ENCODE measurements at places on chromosomes 1 and 21. TPM values are rescaled to one million over a fixed set of nuclear protein-coding genes. Genes with fewer than 3 reads are reported as not detected.
A peak's percentile ranks its signal among the peaks of the same experiment; 100 is the strongest.

GRCh38 chr21:41739011-41739410, 27.8 kb downstream of the RIPK4 start:
- H3K4me3 ChIP-seq, result no peak overlapping the region
- H3K27me3 ChIP-seq, result no peaks in the 10 kb centered on the region
- H3K27ac ChIP-seq, result no peak overlapping the region
- DNase-seq, result no peak
- H3K4me1 ChIP-seq, result no peaks in the 10 kb centered on the region

- H3K4me3 ChIP-seq, result peak overlapping the region; percentile 72
- H3K27me3 ChIP-seq, result no peaks in the 10 kb centered on the region
- no peak for DNase-seq
- H3K27ac ChIP-seq, result peak overlapping the region; percentile 100
- H3K4me1 ChIP-seq, result peaks cover 85% of the 10 kb centered on the region
- H3K36me3 ChIP-seq, result peaks cover 4% of the 10 kb centered on the region
Measured at GRCh38 chr1:150561974-150562445, 12.8 kb downstream of the ADAMTSL4 start.

DNA sequence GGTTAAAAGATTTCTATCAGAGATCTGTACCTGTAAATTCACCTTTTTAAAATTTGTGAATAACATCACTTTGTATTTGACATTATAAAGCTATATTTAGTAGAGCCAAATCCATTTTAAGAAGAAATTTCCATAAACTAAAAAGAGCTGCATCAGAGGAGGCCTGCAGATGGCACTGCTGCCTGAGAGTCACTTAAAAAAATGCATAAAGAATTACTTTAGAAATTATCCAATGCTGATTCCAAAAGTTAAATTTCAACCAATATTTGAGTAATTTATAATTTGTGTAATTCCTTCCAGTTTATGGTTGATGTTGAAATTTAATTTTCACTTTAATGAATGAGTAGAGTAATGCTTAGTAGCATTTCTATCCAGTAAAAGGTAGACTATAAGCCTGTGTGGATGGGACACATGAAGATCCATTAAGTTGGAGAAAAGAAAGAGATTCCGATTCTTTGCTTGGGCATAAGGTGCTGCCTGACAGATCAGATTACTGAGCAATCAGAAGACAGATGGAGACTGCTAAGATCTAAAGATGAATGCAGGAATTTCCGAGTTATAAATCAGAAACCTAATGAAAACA, 20.7 kb upstream of the RPE65 start:
- no peaks in the 10 kb centered on the region for H3K36me3 ChIP-seq
- H3K4me1 ChIP-seq, result no peaks in the 10 kb centered on the region
- H3K4me3 ChIP-seq, result no peak overlapping the region
- no peaks in the 10 kb centered on the region for H3K27me3 ChIP-seq
- no peak overlapping the region for H3K27ac ChIP-seq

DNA sequence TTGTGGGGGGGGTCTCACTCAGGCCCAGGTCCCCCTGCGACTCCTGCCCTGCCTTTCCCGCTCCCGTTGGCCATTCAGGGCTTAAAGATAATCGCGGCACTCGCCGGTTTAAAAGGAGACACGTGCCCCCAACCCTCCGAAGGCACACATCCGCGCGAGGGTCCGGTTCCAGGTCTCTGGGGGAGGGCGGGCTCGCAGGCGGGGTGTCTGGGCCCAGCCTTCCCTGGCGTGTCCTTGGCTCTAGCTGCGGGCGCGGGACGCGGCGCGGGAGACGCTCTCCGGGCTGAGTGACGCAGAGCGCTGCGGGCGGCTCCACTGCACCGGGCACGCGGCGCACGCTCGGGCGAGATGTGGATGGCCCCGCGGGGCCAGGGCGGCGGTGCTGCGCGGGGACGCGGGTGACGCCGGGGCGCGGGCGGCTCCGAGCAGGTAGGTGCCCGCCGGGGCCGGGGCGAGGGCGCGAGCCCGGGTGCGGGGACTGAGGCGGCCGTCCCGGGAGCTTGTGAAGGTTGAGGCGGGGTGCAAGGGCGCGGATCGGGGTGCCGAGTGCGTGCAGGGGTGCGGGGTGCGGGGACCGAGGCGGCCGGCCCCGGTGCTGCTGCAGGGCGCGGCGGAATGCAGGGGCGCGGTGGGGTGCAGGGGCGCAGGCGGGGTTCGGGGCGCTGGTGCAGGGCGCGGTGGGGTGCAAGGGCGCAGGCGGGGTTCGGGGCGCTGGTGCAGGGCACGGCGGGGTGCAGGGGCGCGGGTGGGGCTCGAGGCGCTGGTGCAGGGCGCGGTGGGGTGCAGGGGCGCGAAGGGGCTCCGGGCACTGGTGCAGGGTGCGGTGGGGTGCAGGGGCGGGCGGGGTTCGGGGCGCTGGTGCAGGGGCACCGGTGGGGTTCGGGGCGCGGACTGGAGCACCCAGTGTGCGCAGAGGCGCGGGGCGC, 3.3 kb upstream of the TRPM2 start:
- no peaks in the 10 kb centered on the region for H3K36me3 ChIP-seq
- no peak overlapping the region for H3K27ac ChIP-seq
- no peaks in the 10 kb centered on the region for H3K27me3 ChIP-seq

DNA sequence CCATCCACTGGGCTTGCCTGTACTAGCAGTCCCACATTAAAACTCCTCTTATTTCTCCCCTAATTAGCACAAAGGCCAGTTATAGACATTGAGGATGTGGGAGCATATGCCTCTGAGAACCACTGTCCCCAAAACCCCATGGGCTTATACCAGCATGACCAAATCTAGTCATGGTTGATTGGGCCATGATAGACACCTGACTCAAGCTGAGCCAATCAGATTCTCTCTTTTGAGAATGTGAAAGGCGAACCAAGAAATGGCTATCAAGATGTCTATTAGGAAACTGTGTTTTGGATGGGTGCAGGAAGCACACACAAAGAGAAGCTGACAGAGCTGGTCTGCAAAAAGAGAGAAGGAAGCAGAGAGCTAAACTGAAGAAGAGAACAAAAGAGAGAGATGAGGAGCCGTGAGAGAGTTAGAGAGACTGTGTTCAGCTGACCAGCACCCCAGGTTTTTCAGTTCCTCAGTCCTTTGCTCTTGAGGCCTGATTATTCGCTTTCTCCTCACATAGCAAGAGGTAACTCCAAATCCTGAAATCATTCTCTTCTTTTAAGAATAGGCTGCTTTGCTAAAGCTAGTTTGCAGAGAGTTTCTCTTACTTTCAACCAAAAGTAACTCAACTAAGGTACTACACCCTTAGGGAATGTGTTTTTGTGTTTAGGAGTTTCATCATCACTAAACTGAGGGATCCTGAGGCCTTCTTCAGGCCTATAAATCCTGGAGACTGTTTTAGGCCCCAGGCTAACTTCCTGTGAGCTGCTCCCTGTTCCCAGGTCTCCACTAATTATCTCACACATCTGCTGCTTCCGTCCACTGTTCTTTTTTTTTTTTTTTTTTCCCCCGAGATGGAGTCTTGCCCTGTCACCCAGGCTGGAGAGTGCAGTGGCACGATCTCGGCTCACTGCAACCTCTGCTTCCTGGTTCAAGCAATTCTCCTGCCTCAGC, 7.9 kb upstream of the TIPRL start:
- no peak overlapping the region for H3K27ac ChIP-seq
- H3K4me1 ChIP-seq, result no peaks in the 10 kb centered on the region
- H3K36me3 ChIP-seq, result no peaks in the 10 kb centered on the region
- no peak for DNase-seq
- no peaks in the 10 kb centered on the region for H3K27me3 ChIP-seq

DNA sequence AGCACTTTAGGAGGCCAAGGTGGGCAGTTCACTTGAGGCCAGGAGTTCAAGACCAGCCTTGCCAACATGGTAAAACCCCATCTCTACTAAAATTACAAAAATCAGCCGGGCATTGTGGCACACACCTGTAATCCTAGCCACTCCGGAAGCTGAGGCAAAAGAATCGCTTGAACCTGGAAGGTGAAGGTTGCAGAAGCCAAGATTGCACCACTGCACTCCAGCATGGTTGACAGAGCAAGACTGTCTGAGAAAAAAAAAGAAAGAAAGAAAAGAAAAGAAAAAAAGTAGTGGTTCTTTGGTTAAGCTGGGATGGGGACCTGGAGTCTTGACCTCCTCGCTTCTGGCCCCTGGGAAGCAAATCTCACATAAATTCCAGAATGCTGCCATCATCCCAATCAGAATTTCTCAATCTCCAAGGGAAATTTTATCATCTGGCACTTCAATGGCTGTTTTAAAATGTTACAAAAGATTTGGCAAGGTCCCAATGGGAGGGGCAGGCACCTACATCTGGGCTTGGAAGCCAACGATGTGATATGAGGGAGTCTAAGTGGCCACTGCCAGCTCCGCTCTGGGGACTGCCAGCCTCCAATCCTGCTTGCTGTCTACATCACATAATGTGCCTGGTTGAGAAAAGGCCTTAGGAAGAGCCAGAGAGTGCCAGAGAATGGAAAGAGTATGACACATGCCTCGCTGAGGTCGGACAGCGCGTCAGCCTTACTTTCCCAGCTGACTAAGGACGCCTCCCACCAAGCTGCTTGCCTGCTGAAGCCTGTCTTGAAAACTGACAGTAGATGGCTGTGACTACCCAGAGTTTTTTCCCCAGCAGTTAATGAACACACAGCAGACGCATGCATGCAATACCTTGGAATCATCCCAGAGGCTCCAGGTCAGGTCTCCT, 42.1 kb upstream of the SRP9 start:
- peaks cover 35% of the 10 kb centered on the region for H3K4me1 ChIP-seq
- H3K4me3 ChIP-seq, result no peak overlapping the region
- DNase-seq, result no peak
- no peaks in the 10 kb centered on the region for H3K36me3 ChIP-seq
- peak overlapping the region; percentile 72 for H3K27ac ChIP-seq

DNA sequence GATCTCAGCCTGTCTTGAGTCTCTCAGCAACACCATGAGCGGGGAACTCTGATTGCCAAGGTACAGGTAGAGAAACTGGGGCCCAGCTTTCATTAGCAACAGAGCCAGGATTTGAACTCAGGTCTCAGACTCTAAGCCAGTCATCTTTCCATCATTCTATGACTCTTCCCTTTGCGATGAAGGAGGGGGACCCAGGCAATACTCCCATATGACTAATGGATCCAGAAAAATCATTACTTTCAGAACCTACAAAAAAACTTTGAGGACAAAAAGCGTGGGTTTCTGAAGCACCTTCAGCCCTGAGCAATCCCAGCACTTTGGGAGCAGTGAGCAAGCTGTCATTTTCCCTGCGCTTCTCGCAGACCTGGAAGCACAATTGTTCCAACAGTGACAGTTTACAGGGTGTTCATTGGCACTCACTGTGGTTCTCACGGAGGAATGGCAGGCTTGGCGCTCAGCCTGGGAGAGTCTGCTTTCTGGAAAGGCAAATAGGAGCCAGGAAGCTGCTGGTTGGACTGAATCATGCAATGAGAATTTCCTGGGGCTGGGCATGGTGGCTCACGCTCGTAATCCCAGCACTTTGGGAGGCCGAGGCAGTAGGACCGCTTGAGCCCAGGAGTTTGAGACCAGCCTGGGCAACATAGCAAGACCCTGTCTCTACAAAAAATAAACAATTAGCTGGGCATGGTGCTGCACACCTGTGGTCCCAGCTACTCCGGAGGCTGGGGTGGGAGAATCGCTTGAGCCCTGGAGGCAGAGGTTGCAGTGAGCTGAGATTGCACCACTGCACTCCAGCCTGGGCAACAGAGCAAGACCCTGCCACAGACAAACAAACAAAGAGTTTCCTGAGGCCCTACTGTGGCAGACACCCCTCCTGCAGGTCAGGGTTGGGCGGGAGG, 40.1 kb downstream of the SLC2A7 start:
- DNase-seq, result no peak
- peaks cover 24% of the 10 kb centered on the region for H3K4me1 ChIP-seq
- no peak overlapping the region for H3K4me3 ChIP-seq
- H3K27ac ChIP-seq, result peak overlapping the region; percentile 61
- H3K36me3 ChIP-seq, result no peaks in the 10 kb centered on the region

- H3K27ac ChIP-seq, result no peak overlapping the region
- H3K4me3 ChIP-seq, result no peak overlapping the region
- H3K36me3 ChIP-seq, result no peaks in the 10 kb centered on the region
- H3K4me1 ChIP-seq, result no peaks in the 10 kb centered on the region
- DNase-seq, result no peak
Measured at GRCh38 chr1:199404191-199404590, 623.3 kb upstream of the NR5A2 start.

GRCh38 chr1:233631810-233632405, 18.0 kb downstream of the KCNK1 start:
- no peaks in the 10 kb centered on the region for H3K4me1 ChIP-seq
- H3K4me3 ChIP-seq, result no peak overlapping the region
- no peak for DNase-seq

- H3K27ac ChIP-seq, result no peak overlapping the region
- H3K4me1 ChIP-seq, result no peaks in the 10 kb centered on the region
- DNase-seq, result no peak
- no peaks in the 10 kb centered on the region for H3K36me3 ChIP-seq
- no peak overlapping the region for H3K4me3 ChIP-seq
Measured at GRCh38 chr1:244397131-244397530, 54.6 kb downstream of the ADSS2 start.

DNA sequence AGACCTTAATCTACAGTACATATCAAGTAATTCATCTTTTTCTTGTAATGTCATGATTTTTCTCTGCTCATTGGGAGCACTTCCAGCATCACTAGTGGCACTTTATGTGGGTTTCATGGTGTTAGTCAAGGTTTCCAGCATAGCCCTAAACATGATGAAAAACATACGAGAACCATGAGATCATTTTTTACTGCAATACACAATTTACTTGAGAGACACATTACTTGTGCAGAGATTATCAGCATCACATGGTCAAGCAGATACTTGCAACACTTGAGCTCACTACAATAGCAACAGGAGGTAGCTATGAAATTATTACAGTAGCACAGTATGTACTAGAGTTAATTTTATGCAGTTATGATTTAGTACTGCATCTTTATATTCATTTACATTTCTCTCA, 36.4 kb downstream of the ITGB3BP start:
- H3K4me3 ChIP-seq, result no peak overlapping the region
- no peaks in the 10 kb centered on the region for H3K4me1 ChIP-seq
- no peaks in the 10 kb centered on the region for H3K27me3 ChIP-seq

DNA sequence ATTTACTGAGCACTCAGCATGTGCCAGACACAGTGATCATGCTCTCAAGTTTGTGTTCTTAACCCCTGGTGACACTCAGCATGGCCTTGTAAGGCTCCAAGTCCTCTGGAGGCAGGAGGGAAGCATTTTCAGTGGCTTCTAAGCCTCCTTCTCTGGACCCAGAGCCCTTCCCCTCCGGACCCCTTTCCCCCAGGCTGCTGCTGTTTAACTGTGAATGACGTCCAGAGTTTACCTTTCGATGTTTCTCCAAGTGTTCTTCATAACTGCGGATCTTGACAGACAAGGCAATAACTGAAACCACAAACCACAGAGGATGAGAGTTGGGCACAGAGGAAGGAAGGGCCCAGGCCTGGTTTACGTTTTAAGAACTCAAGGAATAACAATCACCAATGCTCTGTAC, 6.5 kb downstream of the MRPS15 start:
- H3K36me3 ChIP-seq, result no peaks in the 10 kb centered on the region
- DNase-seq, result no peak
- H3K4me3 ChIP-seq, result no peak overlapping the region
- peaks cover 8% of the 10 kb centered on the region for H3K4me1 ChIP-seq
- no peaks in the 10 kb centered on the region for H3K27me3 ChIP-seq

- no peaks in the 10 kb centered on the region for H3K4me1 ChIP-seq
- no peaks in the 10 kb centered on the region for H3K36me3 ChIP-seq
- no peak overlapping the region for H3K27ac ChIP-seq
- H3K4me3 ChIP-seq, result no peak overlapping the region
Measured at GRCh38 chr1:103171041-103171590, 62.8 kb upstream of the COL11A1 start.

KRTAP19-8 gene
- not detected for total RNA-seq

GBP6 gene
- 23.1 TPM for total RNA-seq

LDLRAD1 gene
- not detected for total RNA-seq

CRABP2 gene
- 97.7 TPM for total RNA-seq

SPRR4 gene
- total RNA-seq, result not detected

FAM78B gene
- 4.4 TPM for total RNA-seq

Measured in vagina (tissue), 2 donors.